ENCODE measurements at places on chromosomes 16 and 17. TPM values are rescaled to one million over a fixed set of nuclear protein-coding genes. Genes with fewer than 3 reads are reported as not detected.

- no peak for DNase-seq
Measured at GRCh38 chr16:49986351-49987124, 38.5 kb upstream of the CNEP1R1 start.

GRCh38 chr16:23384878-23385277, 68.1 kb downstream of the COG7 start:
- no peak for DNase-seq

DNA sequence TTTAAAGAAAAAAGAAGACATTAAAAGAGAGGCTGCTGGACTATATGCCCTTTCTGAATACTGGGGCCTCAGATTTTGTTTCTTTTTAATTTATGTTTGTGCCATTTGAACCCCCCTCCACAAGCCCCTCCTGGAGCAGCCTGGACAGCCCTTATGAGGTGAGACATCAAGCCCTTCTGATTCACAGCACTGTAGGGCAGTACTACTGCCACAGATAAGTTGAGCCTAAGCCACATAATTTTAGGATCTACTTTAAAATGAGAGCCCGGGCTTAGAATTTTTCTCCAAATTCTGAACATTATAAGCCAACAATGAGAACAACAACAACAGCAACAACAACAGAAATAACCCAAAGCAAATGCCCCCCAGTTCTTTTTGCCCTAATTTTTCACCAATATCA, 256.9 kb upstream of the SALL1 start:
- DNase-seq = no peak

Gene PSMD11
- total RNA-seq = 59.6 TPM

DNA sequence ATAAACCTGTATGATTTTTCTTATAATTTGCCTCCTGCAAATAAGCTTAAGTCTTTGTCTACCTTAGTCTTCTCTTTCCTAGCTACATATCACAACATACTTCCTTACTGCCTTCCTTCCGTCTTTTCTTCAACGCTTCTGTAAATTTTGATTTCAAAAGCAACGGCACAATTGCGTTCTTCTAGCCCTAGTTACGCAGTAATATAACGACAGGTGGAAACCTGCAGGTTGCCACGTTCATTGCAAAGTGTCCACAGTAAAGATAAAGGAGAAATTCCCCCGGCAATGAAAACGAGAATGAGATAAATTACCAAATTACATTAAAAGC, 546 bp upstream of the PSMD7 start:
- no peak for DNase-seq

DNA sequence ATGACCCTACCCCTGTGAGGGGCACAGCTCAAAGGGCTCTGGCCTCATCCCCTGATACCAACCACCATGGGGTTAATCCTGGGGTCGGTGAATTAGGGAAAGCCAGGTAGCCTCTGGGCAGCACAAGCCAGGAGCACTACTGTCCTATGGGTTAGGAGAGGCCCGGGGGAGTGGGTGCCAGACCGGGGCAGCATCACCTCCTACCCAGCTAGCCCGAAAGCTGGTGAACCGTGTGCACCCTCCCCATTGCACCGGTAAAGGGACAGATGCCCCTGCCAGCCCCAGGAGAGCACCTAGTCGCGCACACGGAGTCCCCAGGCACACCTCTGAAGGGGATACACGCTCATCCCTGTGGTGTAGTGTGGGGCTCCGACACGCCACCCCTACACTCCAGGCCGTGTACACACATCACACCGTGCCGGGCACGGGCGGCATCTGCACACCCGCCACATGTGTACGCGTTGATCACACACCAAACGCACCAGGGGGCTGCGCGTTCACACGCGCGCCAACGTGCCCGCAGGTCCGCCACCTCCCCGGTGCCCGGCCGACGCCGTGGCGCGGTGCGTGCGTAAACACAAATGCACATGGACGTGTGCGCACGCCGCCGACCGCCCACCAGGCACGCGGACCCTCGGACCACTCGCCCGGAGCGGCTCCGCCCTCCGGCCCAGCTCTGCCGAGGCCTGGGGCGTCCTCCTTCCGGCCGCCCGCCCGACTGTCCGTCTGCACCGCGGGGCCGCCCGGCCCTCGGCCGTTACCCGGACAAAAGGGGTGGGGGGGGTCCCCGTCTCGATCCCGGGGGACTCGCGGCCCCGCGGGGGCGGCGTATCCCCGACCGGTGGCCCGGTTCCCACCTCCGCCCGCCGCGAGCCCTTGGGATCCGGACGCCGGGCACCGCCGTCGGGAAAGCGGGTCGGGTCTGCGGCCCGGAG, 785 bp downstream of the UBALD1 start:
- no peak for DNase-seq

- peak; percentile 79 for DNase-seq
Measured at GRCh38 chr17:77959126-77959925, 823 bp downstream of the TNRC6C start.

Gene KRTAP9-4
- total RNA-seq = not detected

GRCh38 chr16:1154887-1155331, 2.0 kb downstream of the CACNA1H start:
- no peak for DNase-seq

DNA sequence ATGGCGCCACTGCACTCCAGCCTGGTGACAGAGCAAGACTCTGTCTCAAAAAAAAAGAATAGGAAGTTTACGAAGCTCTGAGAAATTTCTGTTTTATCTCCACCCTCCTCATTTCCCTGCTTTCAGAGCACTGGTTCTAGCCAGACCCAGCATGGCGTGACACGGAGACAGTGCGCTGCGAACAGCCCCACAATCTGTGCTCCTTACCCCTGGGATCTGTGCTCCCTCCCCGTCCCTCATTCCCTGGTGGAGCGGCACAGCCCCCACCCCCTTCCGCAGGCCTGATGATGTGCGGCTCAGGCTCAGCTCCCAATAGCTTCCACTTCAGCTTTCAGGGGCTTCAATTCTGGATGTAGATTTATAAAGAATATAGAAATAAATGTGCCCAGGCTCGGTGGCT, 56.1 kb upstream of the ENDOV start:
- DNase-seq = no peak

DNA sequence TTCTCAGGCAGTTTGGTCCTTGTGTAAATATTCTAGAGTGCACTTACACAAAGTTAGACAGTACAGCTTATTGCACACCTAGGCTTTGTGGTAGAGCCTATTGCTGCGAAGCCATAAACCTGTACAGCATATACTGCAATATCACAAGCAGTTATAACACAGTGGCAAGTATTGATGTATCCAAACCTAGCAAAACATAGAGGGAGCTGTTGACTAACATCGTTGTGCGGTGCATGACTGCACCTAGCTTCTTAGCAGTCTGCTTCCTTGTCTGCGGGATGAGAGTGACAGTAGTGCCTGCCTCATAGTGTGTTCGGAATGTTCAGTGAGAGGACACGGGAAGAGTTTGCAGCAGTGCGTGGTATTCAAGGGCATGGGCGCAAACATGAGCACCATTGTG, 78.9 kb downstream of the MPRIP start:
- no peak for DNase-seq

- no peak for DNase-seq
Measured at GRCh38 chr17:79699386-79700036, 31.2 kb upstream of the ENPP7 start.

- no peak for DNase-seq
Measured at GRCh38 chr17:66713533-66714042, 121.3 kb upstream of the CACNG5 start.

Gene MMP15
- total RNA-seq = 5.9 TPM

DNA sequence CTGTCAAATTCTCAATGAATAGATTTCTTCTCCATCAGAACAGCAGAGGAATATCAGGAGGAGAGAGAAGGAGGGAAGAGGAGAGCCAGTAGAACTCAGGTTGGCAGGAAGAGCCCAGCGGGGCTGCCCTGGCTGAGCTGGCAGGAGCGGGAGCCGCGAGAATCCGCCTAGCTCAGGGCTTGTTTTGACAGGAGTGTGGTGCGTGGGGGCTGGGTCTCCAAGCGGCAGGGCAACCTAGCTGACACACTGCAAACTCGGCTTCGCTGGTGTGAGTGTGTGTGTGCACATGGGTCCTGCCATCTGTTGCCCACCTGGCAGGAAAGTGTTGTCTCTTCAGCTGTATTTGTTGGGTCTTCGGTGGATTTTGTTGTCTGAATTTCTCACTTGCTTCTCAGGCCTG, 27.9 kb upstream of the BCAR1 start:
- DNase-seq = no peak

GRCh38 chr16:77599793-77600415, 122.4 kb upstream of the NUDT7 start:
- no peak for DNase-seq

GRCh38 chr16:79360267-79360666, 240.3 kb downstream of the MAF start:
- DNase-seq = no peak

GRCh38 chr17:58375811-58376210, 23.8 kb upstream of the SUPT4H1 start:
- DNase-seq = no peak

GRCh38 chr16:86089334-86089900, 190.5 kb downstream of the IRF8 start:
- no peak for DNase-seq

Gene PROCA1
- 0.78 TPM for total RNA-seq

Gene AGRP
- not detected for total RNA-seq

DNA sequence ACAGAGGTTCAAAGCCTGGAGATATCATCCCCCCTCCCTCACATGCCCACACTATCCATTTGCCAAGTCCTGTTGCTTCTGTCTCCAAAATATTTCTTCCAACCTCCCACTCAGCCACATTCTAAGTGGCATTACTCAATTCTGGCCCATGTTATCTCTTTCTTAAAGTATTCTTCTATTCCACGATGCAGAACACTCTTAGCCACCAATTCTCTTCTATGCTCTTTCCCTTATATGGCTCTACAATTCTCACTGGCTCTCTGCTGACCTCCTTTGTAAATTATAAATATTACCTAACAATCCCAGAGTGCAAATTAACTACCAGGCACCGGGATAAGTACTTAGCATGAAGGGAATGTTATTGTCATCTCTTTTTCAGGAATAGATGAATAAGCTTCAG, 82.4 kb downstream of the KCNJ2 start:
- no peak for DNase-seq

DNA sequence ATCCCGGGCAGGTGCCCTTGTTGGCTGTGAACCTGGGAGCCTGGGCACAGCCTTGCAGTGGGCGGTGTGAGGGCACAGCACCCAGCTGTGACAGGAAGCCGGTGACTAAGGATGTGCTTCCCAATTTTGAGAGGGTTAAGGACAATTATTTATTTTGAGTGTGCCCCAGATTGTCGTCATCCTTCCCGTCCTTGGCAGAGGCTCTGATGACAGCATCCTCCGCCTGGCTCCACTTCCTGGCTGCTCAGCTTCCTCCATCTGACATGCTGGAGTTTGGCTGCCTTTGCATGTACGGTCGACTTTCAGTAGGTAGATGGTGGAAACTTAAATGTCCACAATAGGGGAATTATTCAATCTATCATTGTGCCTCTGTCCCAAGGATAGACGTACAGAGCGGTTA, 282.4 kb upstream of the EEF2KMT start:
- DNase-seq = no peak

DNA sequence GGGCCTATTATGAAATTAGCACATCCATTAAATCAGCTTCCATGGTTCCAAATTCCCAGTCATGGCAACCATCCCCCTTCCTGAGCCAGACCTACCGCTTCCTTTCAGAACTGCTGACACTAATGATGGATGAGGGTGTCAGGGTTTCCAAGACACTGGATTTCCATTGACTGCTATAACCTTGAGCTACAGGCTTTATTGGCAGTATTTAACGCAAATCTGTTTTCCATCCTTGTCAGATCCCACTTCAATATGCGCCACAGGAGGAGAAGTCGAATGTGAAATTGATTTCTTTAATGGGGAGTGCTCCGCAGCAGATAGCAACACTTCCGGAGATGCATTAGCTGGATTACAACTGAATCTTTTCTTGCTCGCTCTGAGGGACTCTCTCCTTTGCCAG, 197.1 kb downstream of the HS3ST4 start:
- no peak for DNase-seq

Gene KRT9
- total RNA-seq = not detected

DNA sequence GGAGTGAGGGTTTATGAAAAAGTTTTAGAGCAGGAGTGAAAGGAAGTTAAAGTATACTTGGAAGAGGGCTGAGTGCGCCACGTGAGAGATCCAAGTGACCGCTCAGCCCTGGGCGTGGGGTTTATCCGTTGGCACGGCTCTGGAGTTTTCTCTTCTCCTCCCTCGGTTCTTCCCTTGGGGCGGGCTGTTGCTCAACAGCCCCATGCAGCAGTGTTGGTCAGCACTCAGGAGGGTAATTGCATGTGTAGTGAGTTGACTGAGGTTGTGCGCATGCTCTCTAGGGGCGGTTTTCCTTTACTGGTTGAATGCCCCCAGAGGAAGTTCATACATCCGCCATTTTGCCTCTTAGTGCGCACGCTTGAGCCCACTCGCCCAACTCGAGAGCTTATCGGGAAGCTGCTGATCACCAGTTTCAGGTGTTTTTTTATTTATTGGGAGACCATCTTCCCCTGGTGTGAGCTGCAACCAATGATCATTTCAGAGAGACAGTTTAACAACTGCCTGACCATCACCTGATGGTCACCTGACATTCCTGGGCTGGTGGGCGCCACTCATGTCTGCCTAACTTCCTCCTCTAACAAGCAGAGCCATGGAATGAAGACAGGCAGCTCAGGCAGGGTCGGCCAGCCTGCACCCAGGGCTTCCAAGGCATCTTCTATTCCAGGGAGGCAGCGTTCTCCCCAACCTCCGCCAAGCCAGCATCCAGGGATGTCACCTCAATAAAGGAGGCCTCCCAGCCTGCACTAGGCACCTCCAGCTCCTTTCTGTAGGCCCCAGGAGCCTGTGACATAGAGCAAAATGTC, 41.3 kb upstream of the DNAH17 start:
- DNase-seq = peak; percentile 62

- peak; percentile 89 for DNase-seq
Measured at GRCh38 chr17:76005263-76006149, 4.9 kb downstream of the CDK3 start.

GRCh38 chr17:50697663-50698272, 9.9 kb downstream of the ANKRD40 start:
- DNase-seq = no peak

Gene CDH13
- 159 TPM for total RNA-seq

GRCh38 chr16:88693420-88694177, 7.3 kb upstream of the SNAI3 start:
- DNase-seq = no peak

Gene HSD17B1
- total RNA-seq = 1.3 TPM

DNA sequence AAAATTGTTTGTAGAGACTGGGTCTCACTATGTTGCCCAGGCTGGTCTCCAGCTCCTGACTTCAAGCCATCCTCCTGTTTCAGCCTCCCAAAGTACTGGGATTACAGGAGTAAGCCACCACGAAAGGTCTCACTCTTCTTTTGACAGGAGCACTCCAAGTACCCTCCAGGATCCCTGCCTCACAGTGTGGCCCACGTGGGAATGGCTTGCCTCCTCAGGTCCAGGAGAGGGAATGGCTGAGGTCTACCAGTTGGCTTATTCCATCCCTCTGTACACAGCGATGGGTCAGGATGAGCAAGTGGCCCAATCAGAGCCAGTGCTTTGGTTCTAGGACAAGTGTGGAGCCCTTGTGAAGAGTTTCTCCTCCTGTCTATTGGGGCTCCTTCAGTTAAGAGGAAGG, 73.7 kb upstream of the ZNF423 start:
- no peak for DNase-seq

Gene INCA1
- 1.2 TPM for total RNA-seq

- DNase-seq = peak; percentile 52
Measured at GRCh38 chr17:42408061-42408460, 15.0 kb downstream of the CAVIN1 start.

- no peak for DNase-seq
Measured at GRCh38 chr16:64453646-64454045, 668.2 kb downstream of the CDH11 start.

Gene SULT1A4
- total RNA-seq = 8.2 TPM

Gene NPIPB6
- total RNA-seq = 2.3 TPM

Gene RBFOX1
- total RNA-seq = not detected

GRCh38 chr16:1688807-1689560, 10.9 kb downstream of the JPT2 start:
- peak; percentile 63 for DNase-seq

GRCh38 chr16:3497771-3498170, 2.5 kb upstream of the C16orf90 start:
- peak; percentile 13 for DNase-seq
